Hematopoietic multipotent progenitor cell treated with erythropoietin and hydrocortisone succinate and interleukin-3 and kit ligand, for 17 days (in vitro differentiated cells): ENCODE measurements at places on chromosomes 3 and 15.

- DNase-seq = no peak
Measured at GRCh38 chr15:40925495-40925862, 3.7 kb upstream of the DLL4 start.

DNA sequence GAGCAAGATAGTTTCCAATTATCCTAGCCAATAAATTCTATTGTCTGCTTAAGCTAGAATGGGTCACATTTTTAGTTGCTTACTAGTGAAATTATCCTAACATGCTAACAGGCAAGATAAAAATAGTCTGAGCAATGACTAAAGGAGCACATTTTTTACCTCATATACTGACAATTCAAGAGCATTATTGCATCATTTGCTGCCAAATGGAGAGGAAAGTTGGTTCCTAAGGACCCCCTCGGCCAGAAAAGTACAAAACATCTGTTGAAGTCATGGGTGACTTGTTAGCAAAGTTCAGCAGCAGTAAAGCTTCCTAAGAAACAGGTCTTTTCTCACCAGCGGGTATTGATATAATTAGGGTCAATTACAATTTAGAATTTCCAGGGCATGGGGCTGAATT lies 1001.0 kb downstream of the FHIT start:
- DNase-seq = no peak

DNA sequence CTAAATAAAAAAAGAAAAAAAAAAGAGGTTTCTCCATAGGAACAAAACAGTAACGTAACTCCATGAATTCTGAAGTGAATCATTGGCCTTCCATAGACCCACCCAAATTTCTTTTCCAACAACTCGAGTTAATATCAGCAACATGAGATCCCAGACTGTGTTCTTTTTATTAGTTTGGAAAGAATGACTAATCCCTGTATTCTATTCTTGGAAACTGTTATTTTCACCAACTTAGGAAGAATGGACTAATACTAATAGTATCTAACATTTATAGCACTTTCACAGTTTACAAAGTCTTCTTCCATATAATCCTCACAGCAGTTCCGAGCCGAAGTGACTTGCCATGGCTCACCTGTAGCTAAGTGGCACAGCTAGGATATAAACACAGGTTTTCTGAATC lies 72.7 kb upstream of the SLC4A7 start:
- DNase-seq = no peak

DNA sequence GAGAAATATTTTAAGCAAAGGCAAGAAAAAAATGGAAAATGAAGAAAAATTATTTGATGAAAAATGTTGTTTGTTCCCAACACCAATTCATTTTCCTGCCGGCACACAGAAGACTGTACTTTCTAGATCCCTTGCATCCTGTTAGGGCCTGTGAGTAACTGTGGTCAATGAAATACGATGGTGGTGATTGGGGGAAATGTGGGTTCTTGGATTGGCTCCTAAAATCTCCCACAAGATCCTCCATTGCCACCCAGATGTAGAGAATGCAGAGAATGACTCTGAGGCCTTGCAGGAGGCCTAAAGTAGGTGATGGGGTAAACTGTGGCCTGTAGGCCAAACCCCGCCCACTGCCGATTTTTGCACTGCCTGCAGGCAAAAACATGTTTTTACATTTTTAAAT lies 46.3 kb upstream of the C3orf70 start:
- DNase-seq = no peak

DNA sequence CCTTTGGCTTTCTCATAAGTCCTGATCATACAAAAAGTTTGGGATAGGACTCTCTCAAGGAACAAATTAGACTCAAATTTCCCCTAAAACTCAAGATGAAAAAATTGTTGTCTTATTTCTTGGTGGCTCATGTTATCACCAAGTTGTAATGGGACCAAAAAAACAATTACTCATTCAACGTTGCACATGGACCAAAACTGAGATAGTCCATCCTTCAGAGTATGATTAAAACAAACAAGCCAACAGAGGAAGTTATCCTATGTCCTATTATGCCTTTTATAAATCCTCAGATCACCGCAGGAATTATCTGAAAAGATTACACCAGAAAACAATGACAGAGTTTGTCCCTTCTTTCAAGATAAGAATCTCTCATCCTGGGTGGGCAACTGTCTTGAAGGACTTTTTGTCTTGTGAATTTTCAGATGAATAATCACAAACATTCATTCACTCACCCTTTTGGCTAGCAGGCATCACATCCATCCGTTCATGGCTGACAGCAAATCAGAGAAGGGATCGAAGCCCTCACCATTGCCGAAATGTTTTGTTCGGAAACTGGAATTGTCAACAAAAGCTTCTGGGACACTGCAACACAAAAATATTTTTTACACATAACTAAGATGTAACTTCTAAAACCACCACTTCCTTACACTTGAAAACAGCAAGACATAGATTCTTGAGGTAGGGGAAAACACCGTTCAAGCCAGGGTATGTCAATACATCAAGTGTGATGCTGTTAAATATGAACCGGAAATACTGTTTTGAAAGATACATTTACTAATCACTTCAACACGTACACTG lies 90.4 kb downstream of the FOXP1 start:
- peak; percentile 30 for DNase-seq

- no peak for DNase-seq
Measured at GRCh38 chr15:25939122-25939521, 76.0 kb upstream of the ATP10A start.

DNA sequence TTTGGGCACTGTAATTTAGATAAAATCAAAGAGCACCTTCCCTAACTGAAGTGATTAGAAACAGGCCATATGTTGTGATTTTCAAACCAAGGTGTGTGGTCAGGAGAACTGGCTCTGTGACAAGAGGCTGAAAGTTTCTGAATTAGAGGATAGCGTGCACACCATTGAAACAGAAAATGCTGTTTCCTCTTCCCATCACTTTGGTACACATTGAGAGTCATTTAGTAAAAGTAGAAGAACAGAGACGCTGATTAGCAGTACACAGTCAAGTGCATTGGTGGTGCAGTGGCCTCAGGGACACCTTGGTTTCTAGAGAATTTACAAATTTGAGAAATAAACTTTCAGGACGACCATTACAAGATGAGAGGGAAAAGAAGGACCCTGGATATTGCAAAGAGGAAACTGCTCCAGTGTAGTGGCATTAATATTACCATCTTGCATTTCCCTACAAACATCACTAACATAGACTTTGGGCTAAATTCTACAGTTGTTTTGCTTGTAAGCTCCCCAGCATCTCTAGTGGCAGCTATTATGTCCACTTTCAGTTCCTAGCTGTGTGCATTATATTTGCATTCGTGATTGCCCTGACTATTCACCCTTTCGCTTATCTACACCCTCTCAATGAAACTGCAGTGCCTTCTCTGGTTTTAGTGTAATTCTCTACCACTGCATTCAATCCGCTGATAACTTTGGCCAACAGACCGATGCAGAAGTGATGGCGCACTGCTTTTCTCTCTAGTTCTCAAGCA lies 728.1 kb upstream of the GRM7 start:
- no peak for DNase-seq

DNA sequence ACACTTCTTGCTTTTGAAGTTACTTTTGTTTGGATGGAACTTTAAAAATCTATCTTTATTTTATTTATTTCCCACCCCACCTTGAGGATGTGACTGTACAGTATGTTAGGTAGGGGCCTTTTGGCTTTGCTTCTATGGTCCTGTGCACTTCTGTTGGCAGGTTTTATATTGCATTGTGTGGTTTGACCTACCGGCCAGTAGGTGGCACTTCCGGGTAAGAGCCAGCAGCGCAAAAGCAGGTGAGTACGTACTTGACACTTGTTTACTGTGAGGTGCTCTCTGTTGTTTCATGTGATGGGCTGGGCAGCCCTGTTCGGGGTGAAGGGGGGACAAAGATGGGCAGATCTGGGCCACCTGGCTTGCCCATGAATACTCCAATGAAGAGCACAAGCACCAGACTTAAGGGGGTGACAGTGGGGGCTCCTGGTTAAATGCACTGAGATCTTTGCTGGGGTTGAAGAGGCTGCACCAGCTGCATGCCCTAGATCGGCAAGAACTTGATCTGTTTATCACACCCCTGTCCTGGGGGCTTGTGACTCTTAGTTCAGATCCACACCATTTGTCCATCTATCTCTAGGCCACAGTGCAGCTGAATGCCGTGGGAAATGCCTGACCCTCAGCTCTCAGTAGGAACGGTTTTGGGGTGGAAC lies 131.6 kb downstream of the NLGN1 start:
- no peak for DNase-seq
